ENCODE measurements at places on chromosomes 1 and 21.

DNA sequence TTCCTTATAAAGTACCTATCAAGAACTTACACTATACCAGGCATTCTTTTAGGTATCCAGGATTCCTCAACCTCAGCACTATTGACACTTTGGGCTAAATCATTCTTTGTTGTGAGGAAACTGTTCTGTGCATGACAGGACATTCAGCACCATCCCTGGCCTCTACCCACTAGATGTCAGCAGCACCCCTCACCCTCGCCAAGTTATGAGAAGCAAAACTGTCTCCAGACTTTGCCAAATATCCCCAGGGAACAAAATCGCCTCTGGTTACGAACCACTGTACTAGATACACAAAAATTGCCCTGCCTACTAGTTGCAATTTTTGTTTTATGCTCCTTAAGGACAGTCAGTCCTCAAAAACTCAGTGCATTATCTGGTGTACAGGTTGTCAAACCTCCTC, 35.7 kb downstream of the PALMD start:
- DNase-seq: no peak

- DNase-seq: no peak
Observed at GRCh38 chr1:71196685-71197084, 115.8 kb upstream of the ZRANB2 start.

DNA sequence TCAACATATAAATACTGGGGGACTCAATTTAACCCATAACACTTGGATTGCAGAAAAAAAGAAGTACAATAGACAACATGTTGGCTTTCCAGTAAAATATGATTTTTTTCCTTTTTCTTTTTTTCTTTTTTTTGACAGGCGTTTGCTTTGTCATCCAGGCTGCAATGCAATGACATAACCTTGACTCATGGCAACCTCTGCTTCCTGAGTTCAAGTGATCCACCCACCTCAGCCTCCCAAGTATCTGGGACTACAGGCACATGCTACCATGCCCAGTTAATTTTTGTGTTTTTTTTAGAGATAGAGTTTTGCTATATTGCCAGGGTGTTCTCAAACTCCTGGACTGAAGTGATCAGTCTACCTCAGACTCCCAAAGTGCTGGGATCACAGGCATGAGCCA, 1512.0 kb upstream of the PRMT6 start:
- no peak for DNase-seq

DNA sequence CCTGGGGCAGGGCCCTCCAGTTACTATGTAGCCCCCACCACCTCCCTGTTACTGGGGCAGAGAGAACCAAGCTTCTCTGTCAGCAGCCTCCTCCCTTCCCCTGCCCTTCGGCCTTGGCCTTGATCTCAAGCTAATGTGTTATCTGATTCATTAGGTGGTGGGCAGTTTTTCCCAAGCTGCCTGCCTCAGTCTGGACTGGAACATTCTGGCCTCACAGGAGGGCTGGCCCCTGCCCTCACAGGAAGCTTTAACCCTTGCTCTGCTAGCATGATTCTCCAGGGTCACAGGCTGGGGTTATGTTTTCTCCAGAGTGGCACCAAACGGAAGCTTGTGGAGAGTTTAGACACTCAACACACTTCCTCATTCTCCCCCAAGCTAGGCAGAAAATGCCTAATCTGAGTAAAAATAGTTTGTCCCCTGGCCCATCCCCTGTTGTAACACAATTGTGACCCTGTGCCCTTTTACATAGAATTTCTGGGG, 37.2 kb upstream of the SLC6A9 start:
- no peak for DNase-seq

GRCh38 chr1:86155807-86156565, 586 bp downstream of the COL24A1 start:
- peak; percentile 8 for DNase-seq

DNA sequence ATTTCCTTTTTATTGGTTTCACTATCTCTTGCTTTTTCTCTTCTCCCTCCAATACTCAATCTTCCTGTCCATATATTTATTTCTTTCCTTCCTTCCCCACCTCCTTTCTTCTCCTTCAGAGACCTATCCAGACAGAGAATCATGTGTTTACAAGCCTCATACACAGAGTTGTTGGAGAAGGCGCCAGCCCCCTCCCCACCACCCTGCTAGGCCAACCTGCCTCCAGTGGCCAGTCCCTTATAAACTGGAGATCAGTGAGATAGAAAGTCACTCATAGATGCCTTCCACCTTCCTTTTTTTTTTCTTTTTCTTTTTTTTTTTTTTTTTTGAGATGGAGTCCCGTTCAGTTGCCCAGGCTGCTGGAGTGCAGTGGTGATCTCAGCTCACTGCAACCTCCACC, 53.3 kb downstream of the CD247 start:
- DNase-seq: no peak

DNA sequence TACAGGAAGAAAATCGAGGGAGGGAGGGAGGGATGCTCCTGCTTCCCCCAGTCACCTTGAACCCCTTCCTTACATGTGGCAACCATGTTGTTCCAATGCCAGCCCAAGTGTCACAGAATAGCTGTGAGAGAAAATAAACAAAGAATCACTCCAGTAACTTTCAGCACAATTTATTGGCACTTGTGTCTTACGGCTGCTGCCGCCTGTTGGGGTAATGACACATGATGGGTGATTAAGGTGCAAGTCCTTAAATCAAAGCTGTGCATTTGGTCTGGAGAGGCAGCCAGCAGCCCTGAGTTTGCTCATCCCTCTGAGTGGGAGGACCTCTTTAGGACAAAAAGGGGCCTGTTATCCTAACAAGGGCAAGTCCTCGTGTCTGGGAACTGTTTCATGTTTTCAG, 377.7 kb downstream of the PCP4 start:
- DNase-seq: no peak
